Aorta (tissue), 5 donors: ENCODE measurements at places on chromosomes 4 and X. TPM values are rescaled to one million over a fixed set of nuclear protein-coding genes. Genes with fewer than 3 reads are reported as not detected.

The ETDA gene
- total RNA-seq = not detected

GRCh38 chrX:25343060-25343459, 327.3 kb upstream of the ARX start:
- DNase-seq = no peak

DNA sequence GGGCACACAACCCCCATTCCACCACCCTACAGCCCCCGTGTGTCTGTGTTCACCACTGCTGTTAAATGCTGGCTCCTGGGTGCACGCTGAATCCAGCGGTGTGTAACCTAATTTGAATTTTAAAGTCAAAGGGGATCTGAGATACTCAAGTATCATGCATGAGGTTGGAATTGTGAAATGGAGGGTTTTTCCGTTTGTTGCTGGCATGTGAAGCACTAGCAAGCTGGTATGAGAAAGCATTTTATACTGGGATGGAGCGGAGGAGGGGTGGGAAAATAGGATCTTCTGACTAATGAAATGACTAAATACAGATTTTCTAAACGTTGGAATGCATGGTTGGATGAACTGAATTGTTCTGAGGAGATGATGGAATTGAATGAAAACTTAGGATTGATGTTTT, 36.9 kb upstream of the FAT1 start:
- no peak for DNase-seq

The SH3RF1 gene
- 31.8 TPM for total RNA-seq
